ENCODE measurements at places on chromosomes 1 and 21. TPM values are rescaled to one million over a fixed set of nuclear protein-coding genes. Genes with fewer than 3 reads are reported as not detected.

Gene RNU5D-1
- total RNA-seq, result not detected

Gene S100A7A
- total RNA-seq, result not detected

Gene CNTN2
- total RNA-seq, result under 0.01 TPM

Gene TMOD4
- not detected for total RNA-seq

Gene HSPA6
- 1.6 TPM for total RNA-seq

Gene LAX1
- not detected for total RNA-seq

Measured in bronchial epithelial cell (primary cell).